Thyroid gland (tissue), 4 donors: ENCODE measurements at places on chromosomes 12 and 14.

DNA sequence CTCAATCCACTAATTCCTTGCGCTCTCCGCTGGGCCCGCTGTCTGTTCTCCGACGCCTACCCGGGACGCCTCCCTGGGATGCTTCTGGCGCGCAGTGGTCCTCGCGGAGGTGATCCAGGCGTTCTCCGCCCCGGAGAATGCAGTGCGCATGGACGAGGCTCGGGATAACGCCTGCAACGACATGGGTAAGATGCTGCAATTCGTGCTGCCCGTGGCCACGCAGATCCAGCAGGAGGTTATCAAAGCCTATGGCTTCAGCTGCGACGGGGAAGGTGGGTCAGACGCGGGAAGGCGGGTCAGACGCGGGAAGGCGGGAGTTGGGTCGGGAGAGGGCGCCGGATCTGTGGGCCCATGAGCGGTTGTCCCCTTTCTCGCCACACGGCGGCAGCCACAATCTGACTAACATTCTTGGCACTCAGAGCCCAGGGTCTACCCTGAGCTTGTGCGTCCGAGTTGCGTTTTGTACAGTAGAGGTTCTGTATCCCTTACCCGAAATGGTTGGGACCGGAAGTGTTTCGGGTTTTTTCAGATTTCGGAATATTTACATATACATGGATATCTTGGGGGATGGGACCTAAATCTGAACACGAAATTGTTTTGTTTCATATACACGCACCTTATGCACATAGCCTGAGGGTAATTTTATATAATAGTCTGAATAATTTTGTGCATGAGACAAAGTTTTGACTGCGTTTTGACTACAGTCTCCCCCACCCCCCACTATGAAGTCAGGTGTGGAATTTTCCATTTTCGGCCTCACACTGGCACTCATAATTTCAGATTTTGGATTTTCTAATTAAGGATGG is 762 bp downstream of the C12orf57 start:
- peaks cover 19% of the 10 kb centered on the region for H3K4me1 ChIP-seq
- DNase-seq, result peak; percentile 94
- H3K36me3 ChIP-seq, result peaks cover 10% of the 10 kb centered on the region
- H3K4me3 ChIP-seq, result peak overlapping the region; percentile 71

DNA sequence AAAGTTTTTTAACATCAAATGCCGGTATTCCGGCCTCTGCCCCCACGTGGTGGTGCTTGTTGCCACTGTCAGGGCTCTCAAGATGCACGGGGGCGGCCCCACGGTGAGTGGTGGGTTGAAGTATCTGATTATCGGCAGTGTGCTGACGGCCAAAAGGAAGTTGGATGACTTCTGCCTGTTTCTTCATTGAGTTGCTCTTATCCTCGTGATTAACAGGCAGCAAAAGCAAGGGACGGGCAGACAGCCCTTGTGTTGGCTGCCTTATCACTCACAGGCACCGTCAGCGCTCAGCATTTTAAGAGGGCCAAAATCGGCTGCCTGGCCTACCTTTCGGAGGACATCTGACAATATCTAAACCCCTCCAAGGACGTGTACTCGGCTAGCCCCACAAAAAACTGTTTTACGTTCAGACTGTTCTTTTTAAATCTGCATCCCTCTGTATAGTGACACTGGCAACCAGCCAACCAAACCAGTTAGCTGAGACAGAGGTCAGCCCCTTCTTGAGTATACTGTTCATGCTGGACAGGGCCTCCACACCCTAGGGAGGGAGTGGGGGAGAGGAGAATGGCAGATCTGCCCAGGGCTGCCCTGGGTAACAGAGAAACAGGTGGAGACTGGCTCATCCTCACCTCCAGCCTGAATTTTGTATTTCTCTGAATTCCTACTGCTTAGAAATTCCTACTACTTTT is 22.9 kb upstream of the AKAP5 start:
- H3K27ac ChIP-seq, result no peak overlapping the region
- peak; percentile 60 for DNase-seq
- no peak overlapping the region for H3K4me3 ChIP-seq
- H3K36me3 ChIP-seq, result no peaks in the 10 kb centered on the region
- H3K4me1 ChIP-seq, result peaks cover 15% of the 10 kb centered on the region
- H3K27me3 ChIP-seq, result no peaks in the 10 kb centered on the region

GRCh38 chr14:93531644-93532043 is 100.9 kb downstream of the UNC79 start:
- H3K36me3 ChIP-seq, result no peaks in the 10 kb centered on the region
- no peak overlapping the region for H3K4me3 ChIP-seq
- H3K4me1 ChIP-seq, result no peaks in the 10 kb centered on the region
- no peak overlapping the region for H3K27ac ChIP-seq
- no peaks in the 10 kb centered on the region for H3K27me3 ChIP-seq

DNA sequence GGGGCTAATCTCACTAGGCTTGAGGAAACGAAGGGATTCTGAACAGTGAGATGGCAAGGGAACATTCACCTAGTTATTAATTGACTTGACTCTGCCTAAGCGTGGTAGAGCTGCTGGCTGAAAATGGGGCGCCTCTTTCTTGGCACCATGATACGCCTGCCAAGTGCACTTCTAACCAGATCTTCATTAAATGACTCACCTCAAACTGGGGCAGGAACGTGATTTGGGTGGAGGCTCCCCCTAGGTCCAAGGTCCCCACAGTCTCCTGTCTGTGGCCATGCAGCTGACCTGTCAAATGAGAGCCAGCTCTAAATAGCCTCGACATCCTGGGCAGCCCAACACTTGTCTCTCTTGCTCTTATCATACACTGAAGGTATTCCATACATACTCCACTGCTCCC is 26.0 kb downstream of the COQ6 start:
- H3K27me3 ChIP-seq, result no peaks in the 10 kb centered on the region
- H3K27ac ChIP-seq, result no peak overlapping the region
- no peak for DNase-seq
- H3K4me3 ChIP-seq, result no peak overlapping the region

GRCh38 chr12:15933751-15934150 is 22.6 kb downstream of the DERA start:
- no peaks in the 10 kb centered on the region for H3K36me3 ChIP-seq
- no peak overlapping the region for H3K27ac ChIP-seq
- no peak overlapping the region for H3K4me3 ChIP-seq
- H3K4me1 ChIP-seq, result peaks cover 6% of the 10 kb centered on the region
- no peak for DNase-seq

DNA sequence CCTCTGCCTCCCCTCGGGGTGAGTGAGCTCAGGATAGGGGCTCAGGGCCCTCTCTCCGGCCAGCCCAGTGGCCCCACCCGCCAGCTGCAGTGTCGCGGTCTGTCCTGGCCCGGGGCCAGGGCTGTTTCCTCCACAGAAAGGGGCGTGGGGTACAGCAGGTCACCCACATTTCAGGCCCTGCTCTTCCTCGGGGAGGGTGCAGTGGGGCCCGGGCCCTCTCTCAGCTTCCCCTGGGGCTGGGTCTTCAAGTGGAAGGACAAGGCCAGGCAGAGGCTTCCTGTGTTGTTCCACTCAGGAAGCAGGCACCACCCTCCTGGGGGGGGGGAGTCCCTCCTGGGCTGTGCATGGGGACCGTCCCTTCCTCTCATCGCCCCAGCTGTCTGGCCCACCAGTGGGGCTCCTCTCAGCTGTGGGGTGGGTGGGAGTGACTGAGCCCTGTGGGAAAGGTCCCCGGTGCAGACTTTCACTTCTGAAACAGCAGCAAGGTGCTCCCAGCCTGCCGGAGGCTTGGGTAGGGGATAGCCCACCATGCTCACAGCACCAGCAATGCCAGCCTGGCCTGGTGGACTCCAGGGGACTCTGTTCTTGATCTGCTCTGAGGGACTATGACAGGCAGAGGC is 3.7 kb downstream of the GPR132 start:
- peak; percentile 34 for DNase-seq
- no peak overlapping the region for H3K4me3 ChIP-seq
- H3K4me1 ChIP-seq, result peaks cover 63% of the 10 kb centered on the region
- H3K27me3 ChIP-seq, result no peaks in the 10 kb centered on the region
- H3K27ac ChIP-seq, result peak overlapping the region; percentile 87

GRCh38 chr14:105701456-105702274 is 175.3 kb downstream of the TMEM121 start:
- H3K27ac ChIP-seq, result no peak overlapping the region
- no peak for DNase-seq
- no peaks in the 10 kb centered on the region for H3K36me3 ChIP-seq
- H3K4me1 ChIP-seq, result no peaks in the 10 kb centered on the region
- H3K4me3 ChIP-seq, result no peak overlapping the region

DNA sequence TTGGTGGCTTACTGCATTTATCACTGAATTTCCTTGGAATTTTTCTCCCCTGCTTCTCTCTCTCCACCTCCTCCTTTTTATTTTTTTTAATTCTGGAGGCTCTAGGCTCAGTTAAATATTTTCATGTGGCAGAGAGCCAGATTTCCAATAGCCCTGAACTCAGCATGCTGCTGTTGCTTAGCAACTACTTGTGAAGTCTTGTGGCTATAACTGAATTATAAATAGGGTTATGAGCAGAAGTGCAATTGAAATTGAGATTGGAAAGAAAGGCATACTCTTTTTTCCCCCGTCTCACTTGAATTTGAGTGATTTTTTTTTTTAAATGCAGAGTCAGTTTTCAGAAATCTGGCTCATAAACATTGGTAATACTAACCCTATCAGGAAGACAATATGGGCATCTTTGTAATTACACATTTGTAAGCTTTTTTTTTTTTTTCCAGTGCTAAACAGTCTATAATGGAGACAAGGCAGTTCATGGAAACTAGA is 38.3 kb downstream of the ATF7IP start:
- H3K4me1 ChIP-seq, result peaks cover 23% of the 10 kb centered on the region
- H3K4me3 ChIP-seq, result no peak overlapping the region
- peak overlapping the region; percentile 18 for H3K27ac ChIP-seq
- H3K36me3 ChIP-seq, result no peaks in the 10 kb centered on the region

GRCh38 chr12:131171029-131171428 is 217.3 kb downstream of the ADGRD1 start:
- H3K4me3 ChIP-seq, result no peak overlapping the region
- H3K27ac ChIP-seq, result no peak overlapping the region
- H3K4me1 ChIP-seq, result peaks cover 9% of the 10 kb centered on the region
- no peaks in the 10 kb centered on the region for H3K27me3 ChIP-seq
- no peaks in the 10 kb centered on the region for H3K36me3 ChIP-seq

GRCh38 chr12:104577581-104577981 is 120.8 kb downstream of the CHST11 start:
- no peak overlapping the region for H3K4me3 ChIP-seq
- no peaks in the 10 kb centered on the region for H3K36me3 ChIP-seq
- no peak overlapping the region for H3K27ac ChIP-seq
- H3K27me3 ChIP-seq, result no peaks in the 10 kb centered on the region
- peaks cover 4% of the 10 kb centered on the region for H3K4me1 ChIP-seq
